Cerebellum (tissue), 4 donors: ENCODE measurements at places on chromosomes 16 and 17.

GRCh38 chr16:52545222-52545897, 1.6 kb downstream of the TOX3 start:
- no peak for DNase-seq

DNA sequence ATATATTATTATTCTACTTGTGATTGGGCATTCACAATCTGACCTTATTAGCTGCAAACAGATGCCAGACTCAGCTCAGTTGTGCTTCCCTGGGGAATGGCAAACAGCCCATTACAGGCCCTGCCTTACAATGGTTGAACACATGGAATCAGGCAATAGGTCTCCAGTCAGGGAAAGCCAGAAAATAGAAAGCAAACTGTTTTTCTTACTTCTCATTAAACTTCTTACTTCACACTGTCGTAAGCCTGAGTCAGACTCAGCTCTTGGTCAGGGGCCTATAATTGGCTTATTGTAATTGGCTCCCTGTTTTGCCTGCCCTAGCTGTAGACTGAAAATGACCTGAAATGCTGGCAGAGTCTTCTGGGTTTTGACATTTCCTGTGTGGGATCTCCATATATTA, 77.0 kb upstream of the CA10 start:
- no peak for DNase-seq

DNA sequence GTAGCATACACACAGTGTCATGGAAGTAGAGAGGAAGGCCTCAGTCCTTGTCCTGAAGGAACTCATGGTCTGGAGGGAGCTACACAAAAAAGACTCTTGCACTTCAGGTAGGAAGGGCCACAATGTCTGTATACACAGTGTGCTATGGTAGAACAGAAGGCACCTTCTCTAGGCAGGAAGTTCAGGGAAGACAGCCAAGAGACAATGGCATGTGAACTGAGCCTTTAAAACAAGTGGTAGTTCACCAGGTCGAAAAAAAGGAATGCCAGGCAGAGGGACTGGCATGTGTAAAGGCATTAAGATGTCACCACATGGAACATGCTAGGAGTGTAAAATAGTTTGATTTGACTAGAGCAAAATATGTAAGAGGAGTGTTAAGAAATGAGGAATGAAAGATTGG, 9.7 kb downstream of the GNAO1 start:
- peak; percentile 49 for DNase-seq

DNA sequence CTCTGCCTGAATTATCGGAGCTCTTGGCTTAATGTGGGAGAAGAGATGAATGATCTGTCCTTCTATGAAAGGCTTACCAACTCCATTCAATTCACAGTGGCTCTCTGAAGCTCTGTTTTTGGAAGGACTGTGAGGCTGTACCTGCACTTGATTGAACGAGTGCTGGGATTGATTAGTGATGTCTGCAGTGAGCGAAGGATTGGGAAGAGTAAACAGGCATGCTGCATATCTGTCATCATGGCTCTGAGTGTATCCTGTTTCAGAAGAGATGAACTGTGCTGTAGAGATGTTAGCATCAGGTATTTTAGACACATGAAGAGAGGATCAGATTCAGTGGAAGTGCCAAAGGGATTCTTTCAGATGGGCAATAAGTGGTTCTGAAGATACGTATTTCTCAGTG, 564.0 kb downstream of the MAF start:
- no peak for DNase-seq

DNA sequence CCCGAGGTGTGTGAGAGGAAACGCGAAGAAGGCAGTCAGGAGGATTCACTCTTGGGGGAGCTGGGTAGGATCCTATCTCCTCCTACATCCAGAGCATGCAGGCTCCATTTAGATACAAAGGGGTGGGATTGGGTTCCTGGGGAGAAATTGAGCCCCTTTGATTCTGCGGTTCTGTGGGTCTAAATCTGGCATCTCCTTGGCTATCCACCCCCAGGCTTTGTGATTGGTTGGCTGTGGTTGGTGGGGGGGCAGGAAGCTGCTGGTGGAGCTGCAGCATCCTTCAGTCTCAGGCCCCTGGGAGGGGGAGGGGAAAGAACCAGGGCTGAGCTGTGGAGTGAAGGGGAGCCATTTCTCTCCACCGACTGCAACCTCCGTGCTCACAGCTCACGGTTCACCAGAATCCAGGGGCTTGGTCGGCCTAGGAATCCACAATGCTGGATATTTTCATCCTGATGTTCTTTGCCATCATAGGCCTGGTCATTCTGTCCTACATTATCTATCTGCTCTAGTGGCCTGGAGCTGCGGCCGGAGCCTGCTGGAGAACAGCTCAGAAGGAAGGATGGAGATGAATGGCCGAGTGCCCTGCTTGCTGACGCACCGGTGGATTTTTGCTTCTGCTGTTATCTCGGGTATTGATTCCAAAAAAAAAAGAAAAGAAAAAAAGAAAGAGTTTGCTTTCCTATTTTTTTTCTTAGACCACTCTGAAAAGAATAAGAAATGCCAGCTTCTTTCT, at the start of gene LASP1NB:
TSS of gene LASP1NB (plus strand) at position 352 of the 733 bp plus-strand sequence.
- peak; percentile 95 for DNase-seq
